ENCODE measurements at places on chromosomes 12 and 14.

DNA sequence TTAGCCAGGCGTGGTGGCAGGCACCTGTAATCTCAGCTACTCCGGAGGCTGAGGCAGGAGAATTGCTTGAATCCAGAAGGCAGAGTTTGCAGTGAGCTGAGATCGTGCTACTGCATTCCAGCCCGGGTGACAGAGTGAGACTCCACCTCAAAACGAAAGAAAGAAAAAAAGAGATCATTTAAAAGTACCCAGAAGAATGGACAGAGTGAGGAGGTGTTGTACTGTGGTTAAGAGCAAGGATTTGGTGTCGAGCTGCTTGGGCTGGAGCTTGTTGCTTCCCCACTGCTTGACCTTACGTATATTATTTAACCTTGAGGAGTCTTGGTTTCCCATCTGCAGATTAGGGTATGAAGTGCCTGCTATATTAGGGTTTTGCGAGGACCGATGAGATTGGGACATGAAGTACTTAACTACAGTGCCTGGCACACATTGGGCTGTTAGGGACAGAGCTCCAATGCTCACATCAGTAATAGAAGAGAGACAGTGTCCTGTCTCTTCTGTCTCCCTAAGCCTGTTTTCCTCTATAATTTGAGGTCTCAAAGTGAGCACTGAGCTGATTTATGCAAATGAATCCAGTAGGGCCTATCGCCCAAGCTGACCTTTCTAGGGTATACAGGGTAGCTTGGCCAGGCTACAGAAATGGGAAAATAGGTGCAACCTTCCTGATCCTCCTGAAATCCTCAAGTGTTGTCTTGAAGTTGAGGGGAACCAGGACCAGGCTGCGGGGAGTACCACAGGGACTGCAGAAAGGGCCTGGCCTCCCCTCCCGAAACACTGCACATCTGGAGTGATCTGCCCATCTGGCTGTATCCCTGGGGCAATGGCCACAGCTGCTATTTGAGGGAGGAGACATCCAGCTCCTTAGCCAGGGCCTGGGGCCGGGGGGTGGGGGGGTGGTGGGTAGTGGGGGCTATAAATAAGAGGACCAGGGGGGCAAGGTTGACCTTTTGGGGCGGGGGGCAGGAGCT, 8.6 kb upstream of the HDAC7 start:
- no peak for DNase-seq

DNA sequence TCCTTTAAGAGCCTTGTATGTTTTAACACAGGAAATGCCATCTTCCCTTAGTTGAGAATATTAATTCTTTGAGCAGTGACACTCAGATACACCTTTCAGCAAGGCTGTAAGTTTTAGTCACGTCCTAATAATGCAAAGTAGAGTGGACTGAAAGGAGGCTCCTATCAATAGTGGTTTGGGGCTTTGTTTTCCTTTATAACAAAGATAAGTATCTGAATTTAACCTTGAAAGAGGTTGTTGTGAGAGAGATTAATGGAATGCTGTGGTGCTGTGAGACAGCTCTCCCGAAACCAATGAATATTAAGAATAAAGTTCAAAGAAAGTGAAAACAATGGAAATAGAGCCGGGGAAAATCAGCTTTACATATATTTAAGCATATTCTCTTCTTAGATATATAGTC, 259.6 kb downstream of the ERC1 start:
- DNase-seq: no peak

DNA sequence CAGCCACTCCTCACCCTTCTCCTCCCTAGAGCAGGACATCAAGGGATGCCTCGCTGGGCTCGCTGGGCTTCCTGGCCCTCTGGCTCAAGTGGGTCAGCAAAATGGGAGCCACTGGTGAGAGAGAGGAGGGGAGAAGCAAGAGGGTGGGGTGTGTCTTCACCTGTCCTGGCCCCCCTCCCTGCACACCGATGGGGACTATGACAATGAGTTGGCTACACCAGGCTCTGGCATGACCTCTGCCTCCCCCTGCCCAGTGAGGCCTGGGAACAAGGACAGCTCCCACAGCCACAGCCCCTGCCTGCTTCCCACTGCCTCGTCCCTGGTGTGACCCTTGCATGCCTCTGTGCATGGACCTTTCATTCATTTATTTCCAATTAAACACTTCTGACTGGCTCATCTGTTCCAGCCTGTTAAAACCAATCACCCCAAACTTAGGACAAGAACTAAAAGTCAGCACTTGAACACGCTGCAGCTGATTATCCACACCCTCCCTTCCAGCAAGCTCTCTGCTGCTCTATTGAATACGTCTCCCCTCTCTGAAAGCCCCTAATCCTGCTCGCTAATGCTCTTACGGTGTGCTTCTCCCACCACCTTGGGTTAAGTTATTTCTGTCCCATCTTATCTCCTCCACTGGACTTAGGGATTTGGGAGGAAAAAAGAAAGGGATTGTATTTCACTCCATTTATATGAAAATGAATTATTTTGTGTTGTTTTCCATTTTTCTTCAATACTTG, 5.8 kb upstream of the PPP2R5C start:
- DNase-seq: no peak

- peak; percentile 81 for DNase-seq
Measured at GRCh38 chr14:103546652-103547454, 15.6 kb downstream of the BAG5 start.

GRCh38 chr14:55508676-55509075, 68.3 kb upstream of the TBPL2 start:
- no peak for DNase-seq

GRCh38 chr14:101219896-101220703, 316.6 kb upstream of the RTL1 start:
- DNase-seq: no peak

DNA sequence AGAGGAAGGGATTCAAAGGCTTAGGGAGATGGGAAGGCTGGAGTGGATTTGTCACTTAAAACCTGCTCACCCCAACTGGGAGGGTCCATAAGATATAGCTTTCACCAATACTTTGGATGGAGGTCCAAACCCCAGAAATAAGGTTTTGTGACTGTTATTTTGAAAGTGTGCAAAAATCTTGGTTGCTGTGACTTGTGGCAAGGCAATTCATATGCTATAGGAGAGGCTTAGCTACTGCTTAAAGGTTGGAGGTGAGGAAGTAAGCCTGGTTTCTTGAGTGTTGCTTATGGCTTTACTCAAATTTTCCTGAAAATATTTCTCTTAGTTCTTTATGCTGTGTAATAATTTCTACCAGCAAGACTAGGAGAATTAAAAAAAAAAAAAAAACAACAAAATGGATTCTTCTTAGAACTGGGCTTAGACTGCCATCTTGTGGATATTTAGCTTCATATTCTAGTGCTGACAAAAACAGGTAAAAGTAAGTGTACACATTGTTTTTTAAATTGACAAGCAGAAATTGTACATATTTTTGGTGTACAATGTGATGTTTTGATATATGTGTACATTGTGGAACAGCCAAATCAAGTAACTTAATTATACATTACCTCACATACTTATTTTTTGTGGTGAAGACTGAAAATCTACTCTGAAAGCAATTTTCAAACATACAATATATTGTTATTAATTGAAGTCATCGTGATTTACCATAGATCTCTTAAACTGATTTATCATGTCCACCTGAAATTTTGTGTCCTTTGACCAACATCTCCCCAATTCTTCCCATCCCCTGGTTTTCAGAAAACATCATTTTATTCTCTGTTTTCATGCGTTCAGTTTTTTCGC, 23.0 kb downstream of the PDE6H start:
- DNase-seq: no peak

GRCh38 chr14:50974118-50974517, 29.8 kb upstream of the PYGL start:
- no peak for DNase-seq

DNA sequence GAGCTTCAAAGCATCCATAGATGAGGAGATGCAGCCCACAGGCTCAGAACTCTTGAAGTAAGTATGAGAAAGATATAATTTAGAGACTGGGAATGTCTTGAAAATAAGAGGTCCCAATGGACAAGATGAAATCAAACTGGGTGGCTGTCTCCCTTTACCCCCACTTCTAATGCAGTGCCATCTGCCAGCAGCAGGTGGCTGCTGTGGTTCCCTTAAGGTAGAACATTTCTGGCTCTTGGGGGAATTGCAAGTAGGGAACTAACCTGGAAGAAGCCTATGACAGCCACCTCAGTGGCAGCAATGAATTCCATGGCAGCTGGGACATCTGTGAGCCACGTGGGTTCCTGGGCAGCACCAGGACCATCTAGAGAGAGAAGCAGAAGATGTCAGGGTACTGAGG, 648 bp downstream of the ERP27 start:
- DNase-seq: peak; percentile 52

DNA sequence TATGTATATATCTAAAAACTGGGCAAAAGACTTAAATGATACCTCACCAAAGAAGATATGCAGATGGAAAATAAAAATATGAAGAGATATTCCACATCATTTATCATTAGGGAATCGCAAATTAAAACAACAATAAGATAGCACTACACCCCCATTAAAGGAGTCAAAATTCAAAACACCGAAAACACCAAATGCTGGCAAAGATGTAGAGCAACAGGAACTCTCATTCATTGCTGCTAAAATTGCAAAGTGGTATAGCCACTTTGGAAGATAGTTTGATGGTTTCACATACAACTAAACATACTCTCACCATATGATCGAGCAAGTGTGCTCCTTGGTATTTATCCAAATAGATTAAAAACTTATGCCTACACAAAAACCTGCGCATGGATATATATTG, 131.5 kb upstream of the BCL2L14 start:
- DNase-seq: no peak

DNA sequence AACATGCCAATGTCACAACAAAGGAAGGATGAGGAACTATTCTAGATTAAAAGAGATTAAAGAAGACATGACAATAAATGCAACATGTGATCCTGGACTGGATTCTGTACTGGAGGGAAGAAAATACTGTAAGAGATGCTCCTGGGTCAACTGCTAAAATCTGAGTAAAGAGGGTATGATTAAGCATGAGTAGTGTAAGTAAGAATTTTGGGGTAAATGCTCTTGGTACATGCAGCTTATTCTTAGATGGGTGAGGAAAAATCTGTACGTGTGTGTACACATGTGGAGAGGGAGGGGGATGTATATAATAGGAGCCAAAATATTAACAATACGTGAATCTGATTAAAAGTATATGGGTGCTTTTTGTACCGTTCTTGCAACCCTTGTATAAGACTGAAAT, 66.0 kb downstream of the CDC42BPB start:
- DNase-seq: no peak

GRCh38 chr14:21026988-21027315, 2.1 kb upstream of the NDRG2 start:
- DNase-seq: no peak

Measured in CD4-positive, alpha-beta T cell treated with Interferon alpha-2 for 1 hour (primary cell).